AG08396 (cell line): ENCODE measurements at places on chromosomes 2 and 18.
A peak's percentile ranks its signal among the peaks of the same experiment; 100 is the strongest.

DNA sequence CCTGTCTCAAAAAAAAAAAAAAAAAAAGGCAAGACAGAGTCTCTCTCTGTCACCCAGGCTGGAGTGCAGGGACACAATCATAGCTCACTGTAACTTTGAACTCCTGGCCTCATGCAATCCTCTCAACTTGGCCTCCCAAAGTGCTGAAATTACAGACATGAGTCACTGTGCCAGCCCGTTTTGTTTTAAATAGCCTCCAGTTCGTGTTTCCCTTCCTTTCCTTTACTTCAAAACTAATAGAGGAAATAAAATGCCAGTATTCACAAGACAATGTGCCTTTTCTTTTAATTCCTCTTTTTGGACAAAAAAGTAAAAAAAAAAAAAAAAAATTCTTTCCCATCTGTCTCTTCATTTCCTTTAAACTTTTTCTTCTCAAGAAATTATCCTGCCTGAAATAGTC lies 54.5 kb upstream of the ACMSD start:
- no peak for DNase-seq

DNA sequence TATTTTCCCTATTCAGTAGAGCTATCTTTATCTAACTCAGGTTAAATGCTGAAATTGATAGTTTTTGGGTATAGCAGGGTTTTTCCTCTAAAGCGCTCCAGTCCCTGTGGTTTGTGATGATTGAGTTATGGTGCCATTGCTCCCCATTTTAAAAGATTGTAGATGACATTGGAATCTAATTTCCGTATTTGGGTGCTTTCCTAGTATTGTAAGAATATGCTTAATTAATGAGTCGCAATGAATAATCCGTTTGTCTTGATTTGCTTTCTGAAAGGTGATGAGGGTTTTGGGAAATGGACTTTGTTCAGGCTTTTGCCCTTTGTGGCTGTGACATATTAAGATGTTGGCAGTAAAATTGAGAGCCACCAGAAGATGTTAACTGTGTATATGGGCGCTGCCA lies 3.9 kb downstream of the RPS7 start:
- DNase-seq: no peak

GRCh38 chr2:239960929-239961661 lies 64.0 kb downstream of the NDUFA10 start:
- no peak for DNase-seq

- no peak for DNase-seq
These were observed 91.7 kb downstream of the ACTR3 start for GRCh38 chr2:113981404-113982134.

- peak; percentile 49 for DNase-seq
These were observed 20.8 kb upstream of the TMX3 start for GRCh38 chr18:68735483-68736343.

DNA sequence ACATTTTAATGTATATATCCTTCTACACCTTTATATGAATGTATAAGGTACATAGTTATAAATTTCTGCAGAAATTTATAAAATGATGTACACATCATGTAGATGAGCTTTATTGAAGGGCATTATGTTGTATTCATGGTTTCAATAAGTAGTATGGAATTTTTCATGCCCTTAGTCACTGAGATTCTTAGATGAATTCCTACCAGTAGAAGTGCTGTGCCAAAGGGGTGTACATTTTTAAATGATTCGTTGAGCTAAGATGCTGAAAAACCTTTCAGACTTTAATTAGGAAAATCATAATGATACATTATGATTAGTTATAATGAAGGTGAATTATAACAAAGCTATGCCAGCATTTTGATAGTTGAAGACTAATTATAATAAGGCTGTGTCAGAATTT lies 115.2 kb downstream of the ZNF236 start:
- DNase-seq: no peak
